Stimulated activated CD8-positive, alpha-beta memory T cell treated with anti-CD3 and anti-CD28 coated beads, Interleukin-4, amount 100 ng/mL, for 4 hours (primary cell): ENCODE measurements at places on chromosomes 1 and 21.

DNA sequence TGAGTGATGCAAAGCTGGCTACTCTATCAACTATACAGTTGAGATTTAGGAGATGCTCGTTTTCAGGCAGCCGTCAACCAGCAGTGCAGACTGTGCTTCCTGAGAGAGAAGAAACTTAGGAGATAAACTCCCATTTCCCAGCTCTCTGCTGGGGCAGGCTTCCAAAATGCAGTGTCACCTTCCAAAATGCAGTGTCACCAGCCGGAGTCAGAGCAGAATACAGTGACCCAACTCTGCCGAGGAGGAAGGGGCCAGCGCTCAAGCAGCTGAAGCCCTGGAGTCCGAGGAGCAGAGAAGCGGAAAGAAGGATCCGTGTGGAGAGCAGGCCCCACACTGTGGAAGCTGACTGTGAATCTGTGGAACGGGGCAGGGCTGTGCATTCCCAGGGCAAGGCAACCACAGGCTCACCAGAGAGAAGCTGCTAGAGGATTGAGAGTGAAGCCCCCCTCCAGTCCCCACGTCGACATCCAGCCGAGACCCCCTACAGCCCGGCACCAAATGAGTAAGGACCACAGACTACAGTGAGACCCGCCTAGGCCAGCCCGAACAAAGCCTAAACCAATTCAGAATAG, 703 bp upstream of the KRTAP12-1 start:
- DNase-seq = no peak

GRCh38 chr1:168676029-168676812, 52.8 kb downstream of the DPT start:
- no peak for DNase-seq

GRCh38 chr21:45455674-45456583, 51.0 kb downstream of the COL18A1 start:
- no peak for DNase-seq

- no peak for DNase-seq
These were observed 7.7 kb downstream of the ARHGEF2 start for GRCh38 chr1:155970531-155971167.

- DNase-seq = no peak
These were observed 102.2 kb downstream of the PHTF1 start for GRCh38 chr1:113657126-113657525.

DNA sequence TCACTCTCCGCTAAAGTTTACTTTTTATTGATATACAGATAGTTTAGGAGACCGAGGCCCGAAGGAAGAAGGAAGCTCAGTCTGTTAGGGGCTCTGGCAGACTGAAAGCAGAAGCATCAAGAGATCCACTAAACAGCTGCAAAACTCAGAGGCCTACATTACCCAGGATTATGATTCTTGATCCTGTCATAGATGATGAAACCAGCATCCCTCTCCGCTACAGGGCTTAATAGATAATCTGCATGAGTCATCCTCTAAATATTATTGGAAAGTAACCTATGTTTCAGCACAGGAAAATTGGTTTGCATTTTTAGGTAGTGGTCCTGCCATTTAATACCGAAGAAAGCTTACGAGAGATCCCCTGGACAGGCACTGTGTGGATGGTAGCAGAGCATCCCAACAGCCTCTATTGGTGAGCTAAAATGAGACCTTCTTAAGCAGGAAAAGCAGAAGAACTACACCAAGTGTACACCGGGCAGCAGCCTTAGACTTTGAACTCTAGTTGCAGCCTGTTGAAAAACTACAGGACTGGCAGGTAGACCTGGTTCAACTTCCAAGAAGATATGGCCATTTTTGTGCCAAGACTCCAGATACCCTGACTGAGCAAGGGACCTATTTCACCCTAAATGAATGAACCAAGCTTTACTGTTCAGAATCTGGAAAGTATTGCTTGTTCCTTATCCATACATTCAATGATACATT, 6.8 kb downstream of the CASQ2 start:
- no peak for DNase-seq

- DNase-seq = no peak
These were observed 167.9 kb upstream of the ZC3H12A start for GRCh38 chr1:37306461-37306860.

- no peak for DNase-seq
These were observed 324.6 kb upstream of the USP25 start for GRCh38 chr21:15405214-15405613.

DNA sequence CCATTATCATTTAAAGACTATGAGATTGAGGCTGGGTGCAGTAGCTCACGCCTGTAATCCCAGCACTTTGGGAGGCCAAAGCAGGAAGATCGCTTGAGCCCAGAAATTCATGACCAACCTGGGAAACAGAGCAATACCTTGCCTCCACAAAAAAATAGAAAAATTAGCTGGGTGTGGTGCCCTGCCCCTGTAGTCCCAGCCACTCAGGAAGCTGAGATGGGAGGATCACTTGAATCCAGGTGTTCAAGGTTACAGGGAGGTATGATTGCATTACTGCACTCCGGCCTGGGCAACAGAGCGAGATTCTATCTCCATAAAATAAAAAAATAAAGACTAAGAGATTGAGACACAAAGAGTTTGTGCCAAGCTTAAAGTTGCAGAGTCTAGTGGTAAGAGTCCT, 537.0 kb downstream of the DPYD start:
- no peak for DNase-seq
